GM04504 (cell line): ENCODE measurements at places on chromosomes 11 and 22.

DNA sequence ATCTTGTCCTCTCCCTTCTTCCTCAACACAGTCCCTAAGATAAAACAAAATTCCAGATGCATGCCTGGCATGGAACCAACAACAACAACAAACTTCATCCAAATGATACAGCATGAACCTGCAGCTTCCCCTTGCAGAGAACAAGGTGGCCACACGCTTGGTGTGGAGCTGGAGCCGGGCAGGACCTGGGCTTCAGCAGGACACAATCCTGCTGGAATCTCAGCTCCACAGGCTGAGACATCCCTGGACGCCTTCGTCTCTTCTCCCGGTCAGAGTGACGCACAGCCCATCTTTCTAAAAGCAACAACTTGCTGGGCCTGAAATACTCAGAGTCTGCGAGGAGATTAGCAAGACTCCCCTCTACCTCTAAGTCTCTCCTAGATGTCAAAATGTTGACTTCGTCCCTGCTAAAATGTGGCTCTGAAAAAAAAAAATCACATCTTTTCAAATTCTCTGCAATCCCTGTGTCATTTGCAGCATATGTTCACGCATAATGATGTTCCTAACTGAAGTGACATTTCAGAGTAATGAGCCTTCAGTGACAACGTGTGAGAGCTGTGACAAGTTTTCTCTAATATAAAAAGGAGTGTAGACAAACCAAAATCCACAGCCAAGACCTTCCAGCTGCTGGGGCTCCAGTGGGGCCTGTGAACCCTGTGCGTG lies 1232.3 kb downstream of the TBC1D22A start:
- DNase-seq = no peak

DNA sequence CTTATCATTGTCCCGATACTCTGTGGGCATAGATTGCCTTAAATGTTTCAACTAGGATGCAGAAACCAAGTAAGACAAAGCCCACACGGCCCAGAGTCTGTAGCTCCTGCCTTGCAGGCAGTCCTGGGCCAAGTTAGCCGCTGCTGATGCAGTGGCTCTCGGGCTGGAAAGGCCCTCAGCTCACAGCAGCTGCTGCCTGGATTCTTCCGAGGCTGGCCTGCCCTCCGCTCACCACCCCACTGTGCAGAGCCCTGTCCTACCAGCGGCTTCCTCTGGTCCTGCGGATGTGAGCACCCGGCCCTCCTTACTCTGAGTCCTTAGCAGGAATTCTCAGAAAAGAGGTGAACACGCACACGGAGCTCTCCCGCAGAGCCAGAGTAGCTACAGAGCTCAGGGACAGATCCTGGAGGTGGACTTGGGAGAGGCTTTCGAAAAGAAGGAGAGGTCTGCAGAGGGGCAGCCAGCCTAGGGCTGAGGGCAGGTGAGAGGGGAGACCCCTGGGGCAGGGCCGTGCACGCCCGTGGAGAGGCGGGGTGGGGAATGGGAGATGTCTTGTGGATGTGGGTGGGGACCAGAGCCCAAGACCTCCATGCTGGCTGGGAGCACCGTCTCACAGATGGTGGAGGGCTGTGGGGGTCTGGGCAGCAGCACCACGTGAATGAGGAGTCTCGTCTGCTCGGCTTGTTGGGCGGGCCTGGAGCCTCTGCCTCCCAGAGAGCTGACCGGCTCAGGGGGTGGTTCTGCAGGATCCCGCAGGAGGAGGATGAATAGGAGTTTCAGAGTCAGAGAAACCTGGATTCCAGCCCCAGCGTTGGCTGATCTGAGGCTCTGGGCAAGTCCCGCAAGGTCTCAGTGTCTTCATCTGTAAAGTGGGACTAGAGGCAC lies 117.4 kb upstream of the B3GAT1 start:
- no peak for DNase-seq

- no peak for DNase-seq
Observed at GRCh38 chr11:45737056-45737455, 67.9 kb upstream of the SLC35C1 start.

GRCh38 chr11:100356035-100356434 lies 331.1 kb upstream of the ARHGAP42 start:
- no peak for DNase-seq

GRCh38 chr22:19503869-19504268 lies 20.3 kb downstream of the CLDN5 start:
- DNase-seq = no peak

GRCh38 chr11:75820645-75821044 lies 5.6 kb downstream of the UVRAG start:
- no peak for DNase-seq

GRCh38 chr22:25380122-25380747 lies 160.8 kb downstream of the CRYBB2 start:
- no peak for DNase-seq

DNA sequence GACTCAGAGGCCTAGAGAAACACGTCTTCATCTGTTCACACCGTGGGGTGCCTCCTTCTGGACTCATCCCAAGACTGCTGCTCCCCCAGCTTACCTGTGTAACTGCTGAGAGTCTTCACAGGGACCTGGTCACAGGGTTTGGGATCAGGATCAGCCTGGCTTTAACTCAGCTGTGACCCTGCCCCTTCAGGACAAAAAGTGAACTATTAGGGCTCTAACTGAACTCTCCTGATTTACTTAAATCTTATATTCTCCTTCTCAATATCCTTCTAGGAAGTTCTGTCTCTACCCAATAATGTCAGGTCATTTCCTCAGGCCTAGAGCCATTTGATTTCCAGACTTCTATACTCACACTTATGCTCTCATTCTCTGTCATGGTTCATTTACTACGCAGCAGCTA lies 108.4 kb downstream of the ZNF280B start:
- DNase-seq = no peak

GRCh38 chr11:35272391-35272902 lies 133.5 kb downstream of the CD44 start:
- DNase-seq = no peak

GRCh38 chr11:14253840-14254239 lies 105.1 kb downstream of the RRAS2 start:
- no peak for DNase-seq

- DNase-seq = no peak
Observed at GRCh38 chr11:111426617-111427016, 47.5 kb upstream of the POU2AF1 start.

GRCh38 chr11:115996125-115996807 lies 492.1 kb upstream of the CADM1 start:
- no peak for DNase-seq

DNA sequence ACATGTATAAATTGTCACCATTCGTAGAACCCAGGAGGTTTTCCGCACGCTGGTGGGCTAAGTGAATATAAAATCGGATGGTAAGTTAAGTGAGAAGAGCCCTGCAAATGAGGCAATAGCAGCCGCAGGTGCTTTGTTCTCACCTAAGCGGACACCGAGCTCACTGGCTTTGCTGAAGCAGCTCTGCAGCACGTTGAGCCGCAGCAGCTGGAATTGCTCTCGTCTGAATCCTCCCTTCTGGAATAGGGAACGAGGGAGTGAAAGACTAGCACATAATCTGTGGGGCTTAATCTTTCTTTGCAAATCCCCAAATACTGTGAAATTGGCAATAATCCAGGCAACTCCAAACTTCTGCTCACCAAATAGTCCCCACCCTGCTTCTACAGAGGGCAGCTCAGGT lies 488.1 kb downstream of the NTM start:
- DNase-seq = no peak

- no peak for DNase-seq
Observed at GRCh38 chr11:904380-904779, 6.2 kb downstream of the CHID1 start.
